ENCODE measurements at places on chromosomes 6 and 20. TPM values are rescaled to one million over a fixed set of nuclear protein-coding genes. Genes with fewer than 3 reads are reported as not detected.
A peak's percentile ranks its signal among the peaks of the same experiment; 100 is the strongest.

GRCh38 chr6:32178547-32179440 is 589 bp downstream of the RNF5 start:
- peak overlapping the region; percentile 94 for H3K4me3 ChIP-seq
- peaks cover 40% of the 10 kb centered on the region for H3K4me1 ChIP-seq
- H3K27ac ChIP-seq: peak overlapping the region; percentile 97
- H3K27me3 ChIP-seq: peaks cover 20% of the 10 kb centered on the region
- H3K36me3 ChIP-seq: peaks cover 5% of the 10 kb centered on the region
- DNase-seq: peak; percentile 49

Gene FRK
- total RNA-seq: 0.37 TPM

Gene FAM217B
- total RNA-seq: 14.8 TPM

GRCh38 chr6:96522465-96523009 is 931 bp downstream of the UFL1 start:
- H3K27me3 ChIP-seq: peaks cover 8% of the 10 kb centered on the region
- no peaks in the 10 kb centered on the region for H3K36me3 ChIP-seq
- H3K4me1 ChIP-seq: peaks cover 11% of the 10 kb centered on the region
- H3K4me3 ChIP-seq: peak overlapping the region; percentile 98

Gene MAK
- total RNA-seq: not detected

- peak overlapping the region; percentile 95 for H3K27ac ChIP-seq
- no peaks in the 10 kb centered on the region for H3K36me3 ChIP-seq
- H3K27me3 ChIP-seq: peaks cover 10% of the 10 kb centered on the region
- DNase-seq: peak; percentile 56
- H3K4me1 ChIP-seq: peaks cover 21% of the 10 kb centered on the region
- peak overlapping the region; percentile 74 for H3K4me3 ChIP-seq
These were observed 3.7 kb upstream of the FASTKD5 start for GRCh38 chr20:3163099-3164042.

DNA sequence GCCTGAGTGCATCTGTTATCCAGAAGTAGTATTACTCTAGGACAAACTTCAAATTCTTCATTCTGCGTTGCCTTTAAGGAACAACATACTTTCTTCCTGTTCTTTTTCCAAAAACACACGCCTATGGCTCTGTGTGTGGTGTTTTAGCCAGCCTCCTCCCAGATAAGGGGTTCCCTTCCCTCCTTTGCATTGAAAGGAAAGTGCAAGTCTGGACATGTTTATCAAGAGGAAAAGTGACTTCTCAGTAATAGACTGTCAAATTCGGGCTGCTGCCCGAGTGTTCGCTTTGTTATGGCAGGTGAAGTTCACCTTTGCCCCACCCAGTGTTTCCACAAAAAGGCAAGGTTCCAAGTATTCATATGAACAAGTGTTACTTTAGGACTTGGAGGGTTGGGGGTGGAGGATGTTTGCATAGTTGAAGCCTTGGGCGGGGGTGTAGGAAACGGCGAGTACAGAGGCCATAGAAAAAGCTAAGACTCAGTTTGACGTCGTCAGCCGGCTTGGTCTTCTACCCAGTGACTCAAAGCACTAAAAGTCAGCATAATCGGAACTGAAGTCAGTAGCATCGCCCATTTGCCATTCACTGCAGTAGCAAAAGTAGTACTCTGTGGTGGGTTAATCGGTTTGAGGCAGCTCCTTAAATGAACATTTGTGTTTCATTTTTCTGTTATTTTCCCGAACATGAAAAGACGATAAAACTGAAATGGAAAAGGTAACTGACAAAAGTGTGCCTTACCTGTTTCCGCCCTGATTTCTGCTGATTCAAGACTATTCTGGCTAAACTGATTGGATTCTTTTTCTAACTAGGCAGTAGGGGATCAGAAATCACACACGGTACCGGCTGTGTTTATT is 12.5 kb downstream of the PRDM1 start:
- H3K4me3 ChIP-seq: peak overlapping the region; percentile 13
- peaks cover 24% of the 10 kb centered on the region for H3K4me1 ChIP-seq
- peaks cover 3% of the 10 kb centered on the region for H3K27me3 ChIP-seq
- no peaks in the 10 kb centered on the region for H3K36me3 ChIP-seq
- no peak for DNase-seq

Data from glutamatergic neuron (in vitro differentiated cells).